CD4-positive, CD25-positive, alpha-beta regulatory T cell (primary cell): ENCODE measurements at places on chromosomes 16 and 17. TPM values are rescaled to one million over a fixed set of nuclear protein-coding genes. Genes with fewer than 3 reads are reported as not detected.

The CCP110 gene
- polyA plus RNA-seq, result 7.1 TPM

The PRSS53 gene
- polyA plus RNA-seq, result 0.75 TPM

The AARSD1 gene
- polyA plus RNA-seq, result 28.3 TPM

The OSGIN1 gene
- not detected for polyA plus RNA-seq

The LLGL2 gene
- 13.6 TPM for polyA plus RNA-seq

The SYNGR3 gene
- polyA plus RNA-seq, result not detected

The RAMP2 gene
- polyA plus RNA-seq, result not detected

The B4GALNT2 gene
- polyA plus RNA-seq, result not detected

The TEKT3 gene
- polyA plus RNA-seq, result 0.34 TPM

The SIRT7 gene
- polyA plus RNA-seq, result 35.9 TPM

The STH gene
- polyA plus RNA-seq, result not detected

The MYO1C gene
- polyA plus RNA-seq, result 7.3 TPM

The LHX1 gene
- not detected for polyA plus RNA-seq

The SUZ12 gene
- 16.8 TPM for polyA plus RNA-seq

The VEZF1 gene
- polyA plus RNA-seq, result 48.0 TPM

The CTRB2 gene
- not detected for polyA plus RNA-seq

The KIF2B gene
- not detected for polyA plus RNA-seq

The YPEL2 gene
- polyA plus RNA-seq, result 45.7 TPM

The MLYCD gene
- 2.0 TPM for polyA plus RNA-seq

The MYH1 gene
- not detected for polyA plus RNA-seq

The ZSCAN10 gene
- not detected for polyA plus RNA-seq

The PRSS27 gene
- polyA plus RNA-seq, result not detected

The SMARCE1 gene
- 228 TPM for polyA plus RNA-seq

The ADAD2 gene
- polyA plus RNA-seq, result 0.40 TPM

The KARS1 gene
- polyA plus RNA-seq, result 227 TPM

The MMP28 gene
- polyA plus RNA-seq, result 0.80 TPM

The ABI3 gene
- polyA plus RNA-seq, result 15.6 TPM

The HYDIN gene
- not detected for polyA plus RNA-seq

The SLC13A2 gene
- polyA plus RNA-seq, result not detected

The MYL11 gene
- not detected for polyA plus RNA-seq

The KRT31 gene
- not detected for polyA plus RNA-seq

The YBX2 gene
- not detected for polyA plus RNA-seq

The CETP gene
- polyA plus RNA-seq, result 0.27 TPM

The MILR1 gene
- polyA plus RNA-seq, result not detected

The ENPP7 gene
- not detected for polyA plus RNA-seq

The CA7 gene
- not detected for polyA plus RNA-seq

The KRTAP3-1 gene
- polyA plus RNA-seq, result not detected

The HCRT gene
- polyA plus RNA-seq, result not detected

The ABAT gene
- polyA plus RNA-seq, result 4.3 TPM

The LGALS3BP gene
- polyA plus RNA-seq, result 30.4 TPM

The TERB1 gene
- not detected for polyA plus RNA-seq

The ABCA6 gene
- polyA plus RNA-seq, result not detected

The KRTAP2-3 gene
- not detected for polyA plus RNA-seq

The NPB gene
- not detected for polyA plus RNA-seq

The SDR42E1 gene
- polyA plus RNA-seq, result 2.0 TPM

The PRAC2 gene
- not detected for polyA plus RNA-seq

The CCDC144A gene
- 2.5 TPM for polyA plus RNA-seq

The CBX8 gene
- polyA plus RNA-seq, result 0.43 TPM

The ATAD5 gene
- 0.72 TPM for polyA plus RNA-seq

The EVI2B gene
- 103 TPM for polyA plus RNA-seq

The KRT13 gene
- polyA plus RNA-seq, result not detected

The SLFN14 gene
- polyA plus RNA-seq, result not detected

The CCL8 gene
- not detected for polyA plus RNA-seq

The ZNF750 gene
- polyA plus RNA-seq, result not detected

The CTNS gene
- polyA plus RNA-seq, result 11.5 TPM

The PIK3R5 gene
- 40.1 TPM for polyA plus RNA-seq

The ANKS4B gene
- polyA plus RNA-seq, result not detected
